Stomach (tissue), 19 donors: ENCODE measurements at places on chromosomes 6 and 20. TPM values are rescaled to one million over a fixed set of nuclear protein-coding genes. Genes with fewer than 3 reads are reported as not detected.

GRCh38 chr6:72894091-72894490 is 272.2 kb downstream of the KCNQ5 start:
- H3K4me1 ChIP-seq = no peaks in the 10 kb centered on the region
- no peak for DNase-seq
- no peak overlapping the region for H3K4me3 ChIP-seq
- no peak overlapping the region for H3K27ac ChIP-seq
- H3K27me3 ChIP-seq = no peaks in the 10 kb centered on the region

DNA sequence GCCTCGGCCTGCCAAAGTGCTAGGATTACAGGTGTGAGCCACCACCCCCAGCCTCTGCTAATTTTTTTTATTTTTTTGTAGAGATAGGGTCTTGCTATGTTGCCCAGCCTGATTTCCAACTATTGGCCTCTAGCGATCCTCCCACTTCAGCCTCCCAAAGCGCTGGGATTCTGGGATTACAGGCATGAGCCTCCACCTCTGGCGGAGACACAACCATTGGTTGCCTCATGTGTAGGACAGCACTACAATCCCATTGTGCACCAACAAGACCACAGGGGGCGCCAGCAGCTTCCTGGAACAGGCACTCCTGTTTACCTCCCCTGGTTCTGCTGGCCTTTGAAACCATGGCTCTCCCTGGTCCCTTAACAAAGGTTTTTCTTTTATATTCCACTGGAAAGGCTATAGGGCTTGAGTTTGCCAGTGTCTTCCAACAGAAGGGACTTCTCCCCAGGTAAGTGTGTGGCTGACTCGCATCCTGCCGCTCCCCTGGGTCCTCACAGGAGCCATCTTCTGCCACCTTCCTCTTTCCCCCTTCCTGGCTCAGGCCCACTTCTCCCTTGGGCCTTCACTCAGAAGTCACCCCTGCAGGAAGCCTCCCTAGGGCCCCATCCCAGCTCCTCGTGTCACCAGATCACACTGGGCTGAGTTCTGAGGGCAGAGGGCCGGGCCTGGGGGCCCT is 39.2 kb upstream of the TLDC2 start:
- peak overlapping the region; percentile 75 for H3K27ac ChIP-seq
- no peaks in the 10 kb centered on the region for H3K27me3 ChIP-seq
- H3K4me1 ChIP-seq = peaks cover 26% of the 10 kb centered on the region
- peak; percentile 80 for DNase-seq
- no peaks in the 10 kb centered on the region for H3K36me3 ChIP-seq
- H3K4me3 ChIP-seq = no peak overlapping the region

EPB41L2 gene
- total RNA-seq = 18.2 TPM

OR2J3 gene
- not detected for total RNA-seq

IFT52 gene
- 41.5 TPM for total RNA-seq

FERMT1 gene
- 14.5 TPM for total RNA-seq

- no peak overlapping the region for H3K4me3 ChIP-seq
- H3K4me1 ChIP-seq = no peaks in the 10 kb centered on the region
- H3K27ac ChIP-seq = no peak overlapping the region
- H3K27me3 ChIP-seq = peaks cover 5% of the 10 kb centered on the region
- no peaks in the 10 kb centered on the region for H3K36me3 ChIP-seq
Measured at GRCh38 chr20:62997417-62998035, 9.2 kb downstream of the BHLHE23 start.

DNA sequence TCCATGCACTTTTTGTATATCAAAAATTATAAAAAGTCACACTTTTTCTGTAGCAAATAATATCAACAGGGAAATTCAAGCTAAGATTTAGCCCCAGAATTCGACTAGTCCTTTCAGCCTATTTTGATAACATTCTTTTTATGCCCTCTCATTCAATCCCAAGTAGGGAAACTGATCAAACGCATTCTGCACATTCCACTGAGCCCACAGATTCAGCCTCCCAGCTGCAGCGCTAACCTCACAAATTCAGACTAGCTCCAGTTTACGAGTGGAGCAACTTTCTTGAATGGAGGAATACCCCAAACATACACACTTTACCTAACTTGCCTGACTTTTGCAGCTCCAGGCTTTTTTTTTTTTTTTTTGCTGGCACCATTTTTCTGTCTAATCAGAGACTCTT is 70.3 kb upstream of the HEY2 start:
- H3K36me3 ChIP-seq = no peaks in the 10 kb centered on the region
- H3K4me1 ChIP-seq = no peaks in the 10 kb centered on the region
- no peak for DNase-seq
- no peak overlapping the region for H3K4me3 ChIP-seq
- H3K27me3 ChIP-seq = no peaks in the 10 kb centered on the region
- H3K27ac ChIP-seq = no peak overlapping the region

HLA-DQA1 gene
- 6.4 TPM for total RNA-seq

DNA sequence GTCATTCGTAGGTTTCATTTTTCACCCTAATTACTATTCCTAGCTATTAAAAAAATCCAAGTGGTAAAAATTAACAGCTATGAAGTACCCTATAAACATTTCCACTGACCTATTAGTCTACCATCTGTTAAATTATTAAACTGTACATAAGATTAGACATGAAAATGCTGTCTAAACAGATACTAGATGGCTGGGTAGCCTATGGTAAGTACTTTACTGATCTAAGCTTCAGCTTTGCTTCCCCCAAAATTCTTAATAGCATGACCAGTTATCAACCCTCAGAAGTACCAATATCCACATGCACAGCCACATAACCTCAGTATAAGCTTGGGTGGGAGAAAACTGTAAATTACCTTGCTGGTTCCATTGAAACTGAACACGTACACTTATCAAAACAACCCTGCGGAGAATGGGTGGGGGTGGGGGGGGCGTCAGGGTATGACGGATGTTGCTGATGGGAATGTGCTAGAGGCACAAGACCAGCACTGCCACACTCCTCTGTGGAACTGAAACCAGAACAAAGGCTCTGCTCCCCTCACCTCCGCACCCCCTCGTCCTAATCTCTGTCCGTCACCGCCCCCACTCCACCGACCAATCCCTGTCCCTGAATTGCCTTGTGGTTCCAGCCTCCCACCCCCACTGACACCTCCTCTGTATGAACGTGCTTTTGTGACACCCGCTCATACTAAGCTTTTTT is 45.3 kb downstream of the B4GALT5 start:
- H3K27me3 ChIP-seq = no peaks in the 10 kb centered on the region
- peak overlapping the region; percentile 0 for H3K27ac ChIP-seq
- peak overlapping the region; percentile 25 for H3K4me3 ChIP-seq
- peaks cover 73% of the 10 kb centered on the region for H3K4me1 ChIP-seq
- H3K36me3 ChIP-seq = no peaks in the 10 kb centered on the region
- peak; percentile 78 for DNase-seq

LCA5 gene
- 2.7 TPM for total RNA-seq

RAD21L1 gene
- not detected for total RNA-seq

- H3K27me3 ChIP-seq = no peaks in the 10 kb centered on the region
- peaks cover 85% of the 10 kb centered on the region for H3K36me3 ChIP-seq
- DNase-seq = no peak
- no peak overlapping the region for H3K4me3 ChIP-seq
Measured at GRCh38 chr6:37473364-37474095, 26.2 kb downstream of the CCDC167 start.

DNPH1 gene
- total RNA-seq = 136 TPM

DNA sequence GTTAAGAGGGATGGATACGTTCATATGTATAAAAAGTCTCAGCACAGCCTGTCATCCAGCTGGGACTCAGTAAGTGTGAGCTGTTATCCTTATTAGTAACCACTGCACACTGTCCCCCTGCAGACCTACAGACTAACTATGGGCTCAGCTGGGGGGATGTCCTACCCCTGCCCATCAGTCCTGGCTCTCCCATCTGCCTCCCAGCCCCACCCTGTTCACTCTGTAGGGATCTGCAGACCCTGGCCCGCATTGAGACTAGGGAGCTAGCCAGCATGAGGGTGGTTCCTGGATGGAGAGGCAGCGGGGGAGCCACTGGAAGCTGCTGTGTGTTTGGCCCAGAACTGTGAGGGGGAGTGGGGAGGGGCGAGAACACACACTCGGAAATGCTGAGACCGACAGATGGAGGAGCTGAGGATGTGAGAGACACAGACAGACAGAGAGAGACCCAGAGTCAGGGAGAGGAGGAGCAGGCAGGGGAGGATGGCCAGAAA is 17.1 kb downstream of the XKR7 start:
- no peaks in the 10 kb centered on the region for H3K4me1 ChIP-seq
- no peak overlapping the region for H3K4me3 ChIP-seq
- DNase-seq = peak; percentile 25
- no peaks in the 10 kb centered on the region for H3K36me3 ChIP-seq

GRCh38 chr20:58137651-58138265 is 90.7 kb downstream of the ANKRD60 start:
- no peak overlapping the region for H3K27ac ChIP-seq
- H3K4me1 ChIP-seq = peaks cover 9% of the 10 kb centered on the region
- no peaks in the 10 kb centered on the region for H3K36me3 ChIP-seq
- peaks cover 5% of the 10 kb centered on the region for H3K27me3 ChIP-seq
- H3K4me3 ChIP-seq = no peak overlapping the region

VAPB gene
- 21.8 TPM for total RNA-seq

RHAG gene
- 0.92 TPM for total RNA-seq

DNAH8 gene
- not detected for total RNA-seq

GRCh38 chr6:2706558-2706957 is 44.2 kb downstream of the MYLK4 start:
- no peak overlapping the region for H3K27ac ChIP-seq

C4B gene
- total RNA-seq = 43.7 TPM

GRCh38 chr20:41072190-41072863 is 43.7 kb downstream of the TOP1 start:
- H3K4me1 ChIP-seq = peaks cover 35% of the 10 kb centered on the region
- no peak overlapping the region for H3K4me3 ChIP-seq
- H3K36me3 ChIP-seq = peaks cover 22% of the 10 kb centered on the region
- H3K27ac ChIP-seq = peak overlapping the region; percentile 65

- no peaks in the 10 kb centered on the region for H3K4me1 ChIP-seq
- no peaks in the 10 kb centered on the region for H3K27me3 ChIP-seq
Measured at GRCh38 chr20:41462372-41463161, 95.9 kb upstream of the EMILIN3 start.

ESR1 gene
- total RNA-seq = 1.8 TPM

SLC22A2 gene
- not detected for total RNA-seq

DNA sequence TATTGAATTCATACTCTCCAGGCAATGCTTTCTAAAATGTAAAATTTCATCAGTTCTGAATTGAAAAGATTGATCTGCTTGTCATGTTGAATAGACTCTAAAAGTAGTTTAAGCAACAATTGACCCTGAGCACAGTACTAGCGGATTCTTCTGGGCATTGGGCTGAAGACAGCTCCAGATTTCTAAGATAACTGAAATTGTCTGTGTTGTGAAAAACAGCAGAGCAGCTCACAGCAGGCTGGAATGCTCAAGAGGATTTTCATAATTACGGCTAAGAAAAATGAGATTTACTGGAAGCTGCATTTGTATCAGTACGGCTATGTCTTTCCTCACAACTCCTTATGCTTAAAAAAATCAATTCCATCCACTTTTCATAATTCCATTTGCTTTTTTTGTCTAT is 373.7 kb downstream of the HACE1 start:
- H3K27me3 ChIP-seq = no peaks in the 10 kb centered on the region
- no peaks in the 10 kb centered on the region for H3K36me3 ChIP-seq
- no peak for DNase-seq

LINC00237 gene
- total RNA-seq = not detected

- H3K27me3 ChIP-seq = no peaks in the 10 kb centered on the region
- no peak overlapping the region for H3K4me3 ChIP-seq
- no peak for DNase-seq
- no peak overlapping the region for H3K27ac ChIP-seq
Measured at GRCh38 chr6:80280262-80281010, 174.0 kb downstream of the BCKDHB start.

GRCh38 chr6:107712665-107713551 is 111.2 kb downstream of the SCML4 start:
- no peak overlapping the region for H3K4me3 ChIP-seq
- H3K36me3 ChIP-seq = no peaks in the 10 kb centered on the region
- no peaks in the 10 kb centered on the region for H3K27me3 ChIP-seq
- peak; percentile 69 for DNase-seq
- peaks cover 19% of the 10 kb centered on the region for H3K4me1 ChIP-seq

GRCh38 chr20:45365444-45365970 is 2.6 kb downstream of the SYS1 start:
- H3K27me3 ChIP-seq = no peaks in the 10 kb centered on the region
- H3K4me1 ChIP-seq = peaks cover 18% of the 10 kb centered on the region
- no peak overlapping the region for H3K27ac ChIP-seq
